Stimulated activated CD8-positive, alpha-beta memory T cell treated with anti-CD3 and anti-CD28 coated beads, Interleukin-4, amount 100 ng/mL, for 24 hours (primary cell): ENCODE measurements at places on chromosomes 13 and 19.

GRCh38 chr19:48230555-48231129, 25.1 kb downstream of the CARD8 start:
- no peak for DNase-seq

- DNase-seq, result peak; percentile 33
Observed at GRCh38 chr19:28633319-28634018, 579.5 kb downstream of the UQCRFS1 start.

DNA sequence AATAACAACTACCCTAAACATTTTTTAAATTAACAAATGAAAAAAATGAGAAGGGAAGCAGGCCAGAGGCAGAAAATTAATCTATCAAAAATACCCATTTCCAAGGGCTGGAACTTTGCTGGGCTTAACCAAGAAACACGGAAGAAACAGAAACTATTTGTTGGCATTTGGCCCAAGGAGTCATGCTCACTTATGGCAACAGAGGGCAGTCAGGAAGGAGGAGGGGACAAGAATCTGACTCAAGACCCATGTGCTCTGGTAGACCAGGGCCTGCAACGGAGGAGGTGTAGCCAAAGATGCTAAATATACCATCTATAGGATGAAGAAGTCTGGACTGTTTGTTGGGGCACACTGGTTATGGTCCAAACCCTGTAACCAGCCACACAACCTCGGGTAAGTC, 496.7 kb downstream of the COG6 start:
- no peak for DNase-seq

GRCh38 chr13:40485611-40486517, 180.6 kb downstream of the FOXO1 start:
- DNase-seq, result peak; percentile 40

- peak; percentile 29 for DNase-seq
Observed at GRCh38 chr19:18496167-18496979, 25.5 kb downstream of the ELL start.

GRCh38 chr13:91115776-91116175, 231.7 kb upstream of the MIR17HG start:
- no peak for DNase-seq

DNA sequence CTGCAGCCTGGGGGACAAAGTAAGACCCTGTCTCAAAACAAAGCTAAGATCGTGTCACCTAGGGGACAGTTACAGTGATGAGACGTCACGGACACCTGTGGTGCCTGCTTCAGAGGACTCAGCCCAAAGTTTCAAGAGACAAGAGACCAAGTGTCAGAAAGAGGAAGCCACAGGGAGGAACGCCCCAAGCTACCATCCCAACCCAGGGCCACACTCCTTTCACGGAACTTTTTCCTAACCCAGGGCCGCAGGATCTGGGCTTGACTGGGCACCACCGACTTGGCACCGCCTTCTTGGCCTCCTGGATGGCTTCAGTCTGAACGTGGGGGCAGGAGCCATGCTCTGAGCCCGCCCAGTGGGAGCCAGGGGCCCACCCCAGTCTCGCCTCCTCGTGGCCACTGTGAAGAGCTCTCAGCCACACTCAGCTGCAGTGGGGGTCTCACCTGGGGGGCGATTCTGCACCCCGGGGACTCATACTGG, 8.5 kb downstream of the MOB3A start:
- DNase-seq, result no peak

DNA sequence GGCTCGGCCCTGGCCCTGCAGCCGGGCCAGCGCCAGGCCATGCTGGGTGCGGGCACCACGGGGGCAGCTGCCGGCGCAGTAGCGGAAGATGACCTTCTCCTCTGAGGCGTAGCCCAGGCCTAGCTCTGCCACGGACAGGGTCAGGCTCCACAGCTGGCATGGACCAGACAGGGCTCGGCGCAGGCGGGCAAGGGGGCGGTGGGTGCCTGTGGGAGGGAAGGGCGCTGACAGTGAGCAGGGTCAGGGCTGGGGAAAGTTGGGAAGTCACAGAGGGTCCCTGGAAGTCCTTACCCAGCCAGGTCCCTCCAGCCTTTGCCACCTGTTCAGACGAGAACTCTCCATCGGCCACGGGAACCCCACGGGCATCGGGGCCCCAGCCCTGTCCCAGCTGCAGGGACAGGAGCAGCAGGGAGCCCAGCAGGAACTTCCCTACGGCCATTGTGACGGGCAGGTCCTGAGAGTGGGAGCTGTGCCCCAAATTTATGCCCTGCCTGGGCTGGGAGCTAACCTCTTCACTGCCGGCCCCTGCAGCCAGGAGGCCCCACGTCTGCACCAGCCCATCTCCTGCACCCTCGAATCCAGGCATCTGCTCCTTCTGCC, at the start of gene PSPN:
Gene PSPN, minus strand, starts transcription at position 523 of the 600 bp plus-strand sequence. Its CDS starts 84 bp downstream, at position 439.
- DNase-seq, result no peak

GRCh38 chr13:51241720-51242119, 19.5 kb downstream of the FAM124A start:
- DNase-seq, result no peak

DNA sequence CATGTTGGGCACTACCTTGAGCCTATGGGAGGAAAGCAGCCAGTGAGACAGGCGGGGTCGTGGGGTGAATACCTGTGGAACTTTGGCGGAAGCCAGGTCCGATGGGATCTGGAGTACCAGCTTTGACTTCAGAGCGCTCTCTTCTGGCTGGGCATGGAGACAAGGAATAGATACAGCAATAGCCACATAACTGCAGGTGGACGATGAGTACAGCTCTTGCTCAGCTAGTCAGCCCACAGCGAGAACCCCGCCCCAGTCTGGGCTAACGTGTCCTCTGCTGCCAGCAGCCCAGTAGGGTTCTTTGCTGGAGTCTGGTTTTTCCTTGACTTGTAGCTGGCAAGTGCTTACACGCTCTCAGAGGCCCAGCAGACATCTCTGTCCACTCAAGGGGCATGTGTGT, 83.4 kb downstream of the SIPA1L3 start:
- no peak for DNase-seq

GRCh38 chr13:110685305-110686020, 20.5 kb downstream of the CARS2 start:
- no peak for DNase-seq

- DNase-seq, result no peak
Observed at GRCh38 chr13:74769333-74769732, 635.1 kb upstream of the KLF12 start.

DNA sequence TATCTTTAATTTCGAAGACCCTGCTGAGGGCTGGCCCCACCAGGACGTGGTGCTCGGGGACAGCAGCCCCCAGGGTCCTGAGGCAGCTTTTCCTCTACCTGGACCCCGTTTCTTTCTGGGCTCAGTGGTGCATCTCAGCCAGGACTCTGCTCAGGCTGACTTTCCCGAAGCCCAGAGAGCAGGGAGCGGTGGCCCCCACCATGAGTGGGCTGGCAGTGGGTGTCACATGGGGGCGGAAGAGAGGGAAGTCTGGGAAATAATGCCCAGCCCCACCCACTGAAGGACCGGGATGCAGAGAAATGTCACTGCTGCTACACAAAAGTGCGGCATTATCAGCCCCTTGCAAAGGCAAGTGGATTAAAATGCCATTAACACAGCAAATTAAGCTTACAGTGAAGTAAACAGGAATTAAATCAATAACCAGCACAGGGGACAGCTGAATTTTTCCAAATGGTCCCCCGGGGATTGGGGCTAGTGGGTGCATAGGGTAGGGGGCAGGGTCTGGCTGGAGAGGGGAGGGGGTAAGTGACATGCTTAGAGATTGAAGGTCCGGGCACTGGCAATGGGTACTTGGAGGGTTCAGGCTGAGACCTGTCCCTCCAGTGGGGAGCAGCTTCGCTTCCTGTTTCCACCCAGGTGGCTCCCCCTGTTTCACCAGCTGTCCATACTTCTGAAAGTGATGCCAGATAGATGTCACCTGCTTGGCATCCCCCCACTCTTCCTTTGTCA, 177.3 kb downstream of the URI1 start:
- no peak for DNase-seq

DNA sequence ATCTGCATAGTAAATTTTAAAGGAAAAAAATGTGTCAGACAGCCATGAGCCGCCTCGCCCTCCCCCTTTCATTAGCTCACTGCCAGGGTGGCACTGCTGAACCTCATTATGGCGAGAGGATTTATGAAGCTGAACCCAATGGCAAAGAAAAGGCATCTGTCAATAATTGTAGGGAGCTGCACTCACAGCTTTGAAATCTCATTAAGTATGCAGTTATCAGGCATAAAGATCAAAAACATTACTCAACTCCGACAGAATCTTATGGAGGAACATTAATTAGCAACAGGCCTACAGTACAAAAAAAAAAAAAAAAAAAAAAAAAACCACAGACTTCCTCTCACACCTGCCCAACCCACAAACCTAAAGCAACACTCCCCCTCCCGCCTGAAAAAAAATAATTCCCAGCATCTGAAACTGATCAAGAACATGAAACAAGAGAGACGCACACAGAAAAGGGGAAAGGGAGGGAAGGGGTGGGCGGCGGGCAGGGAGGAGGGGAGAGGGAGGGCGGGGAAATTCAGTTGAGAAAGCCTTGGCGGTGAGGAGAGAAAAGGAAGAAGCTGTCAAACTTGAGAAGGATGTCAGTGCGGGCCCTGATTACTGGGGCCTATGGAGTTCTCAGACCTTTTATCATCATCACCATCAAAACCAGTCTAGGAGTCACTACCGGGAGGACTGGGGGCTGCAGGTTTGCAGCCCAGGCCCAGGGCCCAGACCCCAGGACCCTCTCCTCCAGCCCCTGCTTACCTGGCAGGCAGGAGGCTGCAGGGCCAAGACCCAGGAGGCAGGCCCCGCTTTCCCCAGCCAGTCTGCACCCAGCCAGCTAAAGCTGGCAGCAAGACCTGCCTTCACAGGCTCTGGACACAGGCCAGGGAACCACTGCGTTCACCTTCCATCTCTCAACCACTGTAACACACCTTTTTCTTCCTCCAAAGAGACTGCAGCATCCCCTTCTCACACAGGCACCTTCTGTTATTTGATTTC, 8.9 kb downstream of the TSHZ3 start:
- no peak for DNase-seq

DNA sequence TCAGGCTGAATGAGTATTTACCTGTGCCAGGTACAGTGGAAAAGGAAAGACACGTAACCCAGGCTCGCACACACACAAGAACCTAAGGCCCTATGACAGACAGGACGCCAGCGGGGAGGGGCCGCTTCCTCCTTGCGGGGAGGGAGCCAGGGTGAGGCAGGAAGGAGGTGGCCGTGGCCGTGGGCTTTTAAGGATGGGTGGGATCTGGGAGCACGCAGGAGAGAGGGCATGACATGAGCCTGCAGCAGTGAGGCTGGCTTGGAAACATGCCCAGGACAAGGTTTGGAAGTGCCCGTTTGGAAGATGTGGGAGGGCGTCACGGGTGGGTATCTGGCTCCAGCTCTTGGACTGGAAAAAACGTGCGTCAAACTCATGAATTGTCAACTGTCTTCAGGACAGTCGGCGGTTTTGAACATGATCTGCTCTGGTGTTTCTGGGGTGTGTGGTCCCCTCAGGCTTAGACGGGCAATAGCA, 20.1 kb downstream of the SH3GL1 start:
- DNase-seq, result no peak

DNA sequence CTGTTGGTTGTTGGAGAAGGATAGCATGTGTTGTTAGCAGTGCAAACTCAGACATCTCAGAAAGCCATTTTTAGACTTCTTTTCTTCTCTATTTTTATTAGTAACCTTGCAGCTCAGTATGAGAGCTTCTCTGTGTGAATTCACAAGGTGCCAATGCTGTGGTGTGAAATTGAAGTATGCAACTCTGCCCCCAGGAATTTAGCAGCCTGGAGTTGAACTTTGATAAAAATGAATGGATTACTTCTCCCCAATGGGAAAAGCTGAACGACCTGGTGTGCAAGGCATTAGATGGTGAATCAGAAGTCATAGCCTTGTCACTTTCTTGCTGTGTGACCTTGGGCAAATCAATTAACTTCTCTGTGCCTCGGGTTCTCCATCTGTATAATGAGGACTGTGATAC, 512.3 kb upstream of the PCDH9 start:
- DNase-seq, result no peak

DNA sequence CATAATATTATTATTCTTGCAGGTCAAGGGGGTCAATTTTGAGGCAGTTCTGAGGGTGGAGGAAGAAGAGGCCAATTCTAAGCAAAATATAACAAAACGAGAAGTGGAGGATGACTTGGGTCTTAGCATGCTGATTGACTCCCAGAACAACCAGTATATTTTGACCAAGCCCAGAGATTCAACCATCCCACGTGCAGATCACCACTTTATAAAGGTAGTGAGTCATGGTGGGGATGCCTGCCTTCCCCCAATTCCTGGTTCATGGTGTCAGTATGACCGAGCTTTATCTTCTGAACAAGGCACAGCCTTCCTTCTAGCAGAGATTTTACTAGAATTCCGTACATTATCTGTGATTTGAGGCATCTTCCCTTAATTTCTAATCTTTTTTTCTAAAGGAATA, 9.4 kb upstream of the DCUN1D2 start:
- no peak for DNase-seq

DNA sequence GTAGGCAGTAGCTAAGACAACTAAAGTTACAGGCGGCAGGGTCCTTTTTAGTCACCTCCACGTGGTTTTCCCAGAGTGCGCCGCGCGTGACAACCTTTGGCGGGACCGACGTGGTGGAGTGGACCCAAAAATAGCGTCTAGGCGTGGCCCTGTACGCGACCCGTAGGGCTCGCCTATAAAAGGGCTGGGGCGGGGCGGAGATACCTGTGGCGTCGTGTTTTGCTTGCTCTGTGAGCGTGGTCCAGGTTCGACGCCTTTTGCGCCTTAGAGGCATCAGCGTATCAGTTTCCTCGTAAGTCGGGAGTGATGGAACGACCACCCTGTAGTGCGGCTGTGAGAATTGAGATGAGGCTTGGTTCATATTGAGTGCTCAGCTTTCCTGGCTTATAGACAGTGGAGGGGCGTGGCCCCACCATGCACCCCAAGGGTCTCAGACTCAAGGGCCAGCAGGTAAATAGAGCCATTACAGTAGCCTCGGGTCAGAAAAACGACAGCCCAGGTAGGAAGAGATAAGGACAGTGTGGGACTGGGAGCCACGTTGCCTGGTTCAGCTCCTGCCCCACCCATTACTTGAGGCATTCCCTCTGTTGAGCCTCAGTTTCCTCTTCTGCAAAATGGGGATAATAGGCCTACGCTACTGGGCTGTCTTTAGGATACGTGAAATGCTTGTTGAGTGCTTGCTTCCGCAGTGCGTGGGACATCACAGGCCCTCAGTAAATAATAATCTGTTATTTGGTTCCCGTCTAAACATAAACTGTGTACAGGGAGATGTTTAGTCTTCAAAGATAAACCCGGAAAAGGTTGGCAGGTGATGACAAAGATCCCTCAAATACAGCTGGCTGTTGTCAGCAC, 693 bp upstream of the TMED1 start:
- DNase-seq, result peak; percentile 64

- DNase-seq, result no peak
Observed at GRCh38 chr13:98854448-98854847, 102.0 kb upstream of the SLC15A1 start.

DNA sequence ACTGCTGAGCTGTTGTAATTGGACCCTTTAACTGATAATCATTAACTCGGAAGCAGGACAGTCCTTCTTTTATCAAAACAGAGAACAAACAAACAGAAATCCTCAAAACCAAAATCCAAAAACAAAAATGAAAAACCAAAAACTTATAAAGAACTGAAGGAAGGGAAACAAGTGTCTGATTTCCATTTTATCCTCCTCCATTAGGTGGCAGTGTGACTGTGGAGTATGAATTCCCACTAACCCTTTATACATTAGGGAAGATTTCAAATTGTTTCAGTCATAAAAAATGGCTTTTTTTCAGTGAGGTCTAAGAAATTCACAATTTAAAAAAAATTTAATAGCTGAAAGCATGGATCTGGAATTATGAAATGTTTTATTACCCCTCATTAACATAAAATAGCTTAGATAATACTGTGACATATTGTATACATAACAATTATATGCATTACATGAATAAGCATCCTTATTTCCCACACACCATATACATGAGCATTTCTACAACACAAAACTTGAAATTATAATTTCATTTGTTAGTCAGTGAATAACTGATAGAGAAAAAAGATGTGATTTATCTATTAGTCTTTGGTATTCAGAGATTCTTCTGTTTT, 1074.3 kb upstream of the PCDH9 start:
- DNase-seq, result no peak
